NCI-H748 treated with DMSO at 0.1 percent for 48 hours (cell line): ENCODE measurements at places on chromosomes 1 and 21.
A peak's percentile ranks its signal among the peaks of the same experiment; 100 is the strongest.

DNA sequence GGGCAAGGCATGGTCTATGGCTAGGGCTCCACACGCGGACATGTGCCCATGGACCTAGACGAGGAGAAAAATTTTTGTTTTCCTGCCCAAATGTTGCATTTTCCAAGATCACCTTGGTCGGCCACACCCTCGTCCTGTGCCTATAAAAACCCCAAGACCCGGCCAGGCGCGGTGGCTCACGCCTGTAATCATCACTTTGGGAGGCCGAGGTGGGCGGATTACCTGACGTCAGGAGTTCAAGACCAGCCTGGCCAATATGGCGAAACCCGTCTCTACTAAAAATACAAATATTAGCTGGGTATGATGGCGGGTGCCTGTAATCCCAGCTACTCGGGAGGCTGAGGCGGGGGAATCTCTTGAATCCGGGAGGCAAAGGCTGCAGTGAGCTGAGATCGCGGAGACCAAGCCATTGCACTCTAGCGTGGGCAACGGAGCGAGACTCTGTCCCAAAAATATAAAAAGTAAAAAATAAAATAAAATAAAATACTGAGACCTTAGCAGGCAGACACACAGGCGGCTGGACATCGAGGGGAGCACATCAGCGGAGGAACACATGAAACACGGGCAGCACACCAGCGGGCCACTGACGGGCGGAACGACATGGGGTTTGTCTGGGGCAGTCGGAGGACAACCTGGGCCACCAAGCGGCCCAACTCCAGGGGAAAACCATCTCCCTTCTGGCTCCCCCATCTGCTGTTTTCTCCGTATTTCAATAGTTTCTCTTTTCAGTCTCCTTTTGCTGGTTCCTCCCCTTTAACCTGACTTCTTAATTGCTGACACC lies 60.7 kb upstream of the TBX15 start:
- DNase-seq, result no peak

DNA sequence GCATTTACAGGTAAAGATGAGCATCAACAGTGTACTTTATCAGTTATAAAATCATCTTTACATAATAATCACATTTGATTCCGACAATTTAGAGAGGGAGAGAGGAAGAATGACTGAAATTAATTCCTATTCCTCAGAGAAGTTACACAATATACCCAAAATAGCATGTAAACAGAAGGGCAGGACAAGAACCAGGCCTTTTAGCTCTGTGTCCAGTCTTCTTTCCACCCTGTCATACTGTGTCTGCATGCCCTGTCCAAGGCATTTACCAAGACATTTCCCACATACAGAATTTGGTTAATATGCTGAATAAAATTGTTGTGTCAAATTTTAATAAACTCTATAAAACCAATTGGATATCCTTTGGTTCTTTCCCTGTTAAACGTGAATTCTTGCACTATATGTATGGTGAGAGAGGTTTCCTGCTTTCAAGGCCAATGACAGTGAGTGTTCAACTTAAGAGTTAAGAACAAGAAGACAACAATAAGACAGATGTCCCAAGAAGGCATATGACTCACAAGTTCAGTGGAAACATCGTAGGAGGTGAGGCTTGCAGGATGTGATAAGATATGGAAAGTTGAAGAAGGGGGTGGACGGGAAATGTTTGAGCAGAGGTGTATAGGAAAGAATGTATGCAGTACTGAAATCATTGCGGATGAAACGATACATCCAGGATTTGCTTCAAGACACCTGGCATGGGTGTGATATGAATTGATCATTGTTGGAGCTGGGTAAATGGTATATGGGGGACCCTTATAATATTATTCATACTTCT lies 20.8 kb downstream of the LRRC8B start:
- no peak for DNase-seq

DNA sequence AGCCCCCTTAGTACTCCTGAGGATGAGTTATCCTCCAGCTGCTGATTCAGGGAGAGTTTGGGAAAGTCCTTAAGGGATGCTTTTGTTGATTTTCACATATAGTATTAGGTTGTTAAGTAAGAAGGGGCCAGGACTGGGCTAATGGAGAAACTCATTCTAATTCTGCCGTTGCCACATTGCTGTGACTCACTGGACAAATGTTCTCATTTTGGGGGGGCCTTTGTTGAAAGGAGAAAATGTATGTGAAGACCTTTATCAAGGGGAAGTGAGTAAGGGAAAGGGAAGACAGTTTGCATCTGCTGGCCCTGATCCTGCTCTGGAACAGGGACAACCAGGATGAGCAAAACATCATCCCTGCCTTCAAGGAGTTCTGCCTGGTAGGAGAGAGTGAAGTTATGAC lies 123.2 kb upstream of the FGGY start:
- DNase-seq, result no peak

GRCh38 chr1:94321662-94322061 lies 84.3 kb upstream of the ARHGAP29 start:
- DNase-seq, result peak; percentile 5

DNA sequence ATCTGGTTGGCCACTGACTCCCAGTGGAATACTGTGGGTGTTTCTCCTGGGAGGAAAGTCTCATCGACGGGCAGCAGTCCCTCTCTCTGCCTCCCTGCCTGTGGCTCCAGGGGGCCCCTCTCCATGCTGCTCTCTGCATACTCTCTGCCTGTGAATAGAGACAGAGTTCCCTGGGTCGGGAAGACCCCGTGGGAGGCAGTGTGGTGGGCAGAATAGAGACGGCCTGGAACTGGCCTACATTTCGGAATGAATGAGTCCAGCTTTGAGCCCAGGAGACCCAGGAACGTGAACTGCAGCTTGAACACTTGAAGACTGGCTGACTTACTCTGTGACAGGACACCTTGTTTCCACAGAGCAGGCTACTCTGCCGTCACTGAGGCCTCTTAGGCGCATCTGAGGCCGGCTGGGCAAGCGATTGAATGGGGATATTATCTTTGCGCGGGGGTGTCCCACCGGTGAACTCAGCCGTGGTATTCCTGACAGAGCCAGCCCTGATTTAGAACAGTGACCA lies 64.0 kb downstream of the KIF21B start:
- no peak for DNase-seq

- no peak for DNase-seq
These were observed 65.7 kb upstream of the SYT6 start for GRCh38 chr1:114219172-114219868.

DNA sequence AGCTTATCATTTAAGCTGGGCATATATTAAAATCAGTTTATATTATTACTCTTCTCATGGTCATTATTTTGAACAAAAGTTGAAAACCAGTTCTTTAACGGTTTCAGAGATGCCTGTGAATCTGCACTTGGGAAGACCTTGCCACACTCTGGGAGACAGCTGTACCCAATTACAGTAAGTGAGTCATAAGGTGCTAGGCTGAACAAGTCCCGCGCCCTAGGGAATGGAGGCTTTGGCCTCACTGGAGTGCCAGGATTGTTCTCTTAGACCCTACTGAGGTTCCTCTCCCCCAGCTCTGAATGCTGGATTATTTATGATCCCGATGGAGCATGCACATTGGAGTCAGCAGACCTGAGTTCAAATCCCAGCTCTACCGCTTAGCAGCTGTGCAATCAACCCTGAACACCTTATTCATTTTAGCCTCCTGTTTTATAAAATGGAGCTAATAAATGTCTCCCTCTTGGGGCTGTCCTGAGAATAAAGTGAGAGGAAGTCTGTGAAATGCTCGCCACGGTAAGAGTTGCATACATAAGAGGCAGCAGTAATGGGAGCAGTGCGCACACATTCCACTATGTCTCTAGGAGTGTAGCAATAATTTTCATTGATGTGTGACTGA lies 266.2 kb downstream of the FOXD2 start:
- DNase-seq, result no peak

DNA sequence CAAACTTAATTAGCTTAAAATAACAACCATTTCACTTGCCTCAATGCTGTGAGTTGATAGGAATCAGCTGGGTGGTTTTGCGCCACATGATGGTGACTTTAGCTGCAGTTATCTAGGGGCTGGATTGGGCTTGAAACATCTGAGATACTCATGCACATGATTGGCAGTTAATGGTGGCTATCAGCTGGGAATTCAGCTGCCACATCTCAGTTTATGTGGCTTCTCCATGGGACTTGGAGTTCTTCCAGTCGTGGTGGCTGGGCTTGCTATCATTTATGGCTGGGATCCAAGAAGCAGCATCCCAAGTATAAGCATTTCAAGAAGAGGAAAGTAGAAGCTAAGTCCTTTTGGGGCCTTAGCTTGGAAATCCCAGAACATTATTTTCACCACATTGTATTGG lies 36.4 kb downstream of the PDC start:
- no peak for DNase-seq

- DNase-seq, result no peak
These were observed 9.5 kb upstream of the GSTM3 start for GRCh38 chr1:109750241-109750882.

GRCh38 chr1:53134961-53135734 lies 7.3 kb downstream of the SLC1A7 start:
- no peak for DNase-seq

GRCh38 chr1:243246916-243247315 lies 8.2 kb downstream of the CEP170 start:
- DNase-seq, result no peak

DNA sequence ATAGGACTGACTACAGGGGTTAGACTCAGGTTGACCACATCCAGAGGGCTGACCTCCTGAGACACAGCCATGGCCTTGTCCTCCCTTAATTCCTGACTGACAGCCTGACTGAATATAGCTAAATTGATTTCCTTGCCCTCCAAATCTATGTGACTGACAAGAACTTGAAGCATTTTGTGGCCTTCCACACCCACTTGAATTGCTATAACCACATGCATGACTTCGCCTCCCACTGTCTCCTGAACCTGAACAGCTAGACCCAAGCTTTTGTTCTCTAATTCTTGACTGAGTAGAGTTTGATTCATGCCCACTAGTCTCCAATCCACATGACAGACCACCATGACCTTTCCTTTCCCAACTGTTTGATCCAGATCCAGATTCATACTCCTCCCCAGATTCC lies 3.1 kb downstream of the FLG2 start:
- no peak for DNase-seq

GRCh38 chr21:41175080-41175479 lies 7.1 kb downstream of the BACE2 start:
- no peak for DNase-seq

DNA sequence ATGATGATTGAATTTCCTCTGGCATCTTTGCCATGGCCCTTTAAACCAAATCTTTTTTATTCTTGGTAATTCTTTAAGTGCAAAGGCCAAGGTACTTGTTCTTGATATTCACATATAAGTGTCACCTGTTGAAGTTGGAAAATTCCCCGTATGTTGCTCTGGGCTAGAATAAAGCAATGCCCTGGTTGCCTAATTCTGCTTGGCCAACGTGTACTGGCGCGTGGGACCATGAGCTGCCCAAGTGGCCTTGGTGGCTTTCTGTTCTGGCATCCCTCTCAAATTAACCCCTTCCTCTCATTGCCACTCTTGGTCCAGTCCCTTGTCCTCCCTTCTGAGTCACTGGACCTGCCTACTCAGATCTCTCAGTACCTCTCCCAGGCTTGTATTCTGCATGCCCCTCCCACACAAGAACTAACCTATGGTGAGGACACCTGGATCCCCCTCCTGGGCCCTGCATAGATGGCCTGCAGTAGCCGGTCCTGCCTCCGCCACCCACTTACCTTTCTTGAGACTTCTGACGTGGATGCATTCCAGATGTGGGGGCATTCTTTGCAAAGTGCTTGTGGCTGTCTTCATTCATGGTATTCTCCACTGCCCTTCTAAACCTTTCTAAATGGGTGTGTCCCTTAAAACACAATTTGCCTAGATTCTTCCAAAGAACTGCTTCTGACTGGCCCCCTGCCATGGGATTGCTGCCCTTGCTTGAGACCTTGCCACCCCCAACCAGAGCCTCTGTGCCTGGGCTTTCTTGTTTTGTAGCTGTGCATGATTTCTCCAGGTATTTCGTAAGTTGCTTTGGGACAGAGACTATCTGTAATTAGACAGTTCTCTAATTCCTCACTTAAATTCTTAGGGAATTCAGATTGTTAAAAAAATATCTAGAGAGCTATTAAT lies 152.4 kb downstream of the GALNT2 start:
- DNase-seq, result no peak

GRCh38 chr21:41861987-41862386 lies 17.2 kb downstream of the PRDM15 start:
- DNase-seq, result no peak

DNA sequence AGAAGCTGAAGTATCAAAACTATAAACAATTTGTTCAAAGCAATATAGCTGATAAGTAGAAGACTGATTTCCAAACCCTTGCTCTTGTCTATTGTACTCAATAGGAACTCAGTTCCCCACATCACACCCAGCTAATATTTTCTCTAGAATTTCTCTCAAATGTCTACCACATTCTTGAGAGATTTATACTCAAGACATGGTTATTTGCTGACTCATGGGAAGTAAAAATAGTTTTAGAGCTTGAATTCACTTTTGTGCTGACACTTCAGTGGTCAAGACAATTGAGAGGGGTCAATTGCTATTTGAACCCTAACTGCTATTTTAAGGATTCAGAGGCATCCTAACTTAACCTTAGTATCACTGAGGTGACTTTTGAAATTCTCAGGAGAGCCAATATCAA lies 99.0 kb downstream of the TNNI3K start:
- no peak for DNase-seq

DNA sequence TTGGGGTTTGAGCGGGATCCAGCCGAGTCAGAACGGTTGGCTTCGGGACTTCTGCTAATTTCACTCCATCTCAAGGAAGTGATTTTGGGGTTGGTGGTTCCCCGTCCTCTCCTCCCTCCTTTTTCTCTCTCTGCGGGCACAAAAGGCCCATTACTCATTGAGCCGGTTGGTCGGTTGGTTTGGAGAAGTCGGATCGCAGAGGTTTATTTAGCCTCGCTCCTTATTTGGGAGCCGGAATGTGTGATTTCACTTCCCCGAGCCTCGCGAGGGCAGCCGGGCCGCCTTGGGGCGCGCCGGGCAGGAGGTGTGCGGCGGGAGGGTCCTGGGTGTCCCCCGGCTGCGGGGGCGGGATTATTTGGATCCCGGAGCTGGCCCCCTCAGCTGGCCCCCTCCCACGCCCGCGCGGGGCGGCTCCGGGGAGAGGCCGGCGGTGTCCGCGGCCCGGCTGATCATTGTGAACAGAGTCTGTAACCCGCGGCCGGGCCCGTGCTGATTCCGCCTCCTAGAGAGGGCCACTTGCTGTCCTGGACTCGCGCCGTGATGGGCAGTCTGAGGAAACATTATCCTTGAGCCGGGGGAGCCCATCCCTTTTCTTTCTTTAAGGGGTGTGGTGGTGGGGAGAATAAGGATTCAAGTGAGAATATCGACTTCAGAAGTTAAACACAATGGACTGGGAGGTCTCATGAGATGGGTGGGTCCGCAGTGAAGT lies 1.2 kb downstream of the MAPKAPK2 start:
- DNase-seq, result no peak

DNA sequence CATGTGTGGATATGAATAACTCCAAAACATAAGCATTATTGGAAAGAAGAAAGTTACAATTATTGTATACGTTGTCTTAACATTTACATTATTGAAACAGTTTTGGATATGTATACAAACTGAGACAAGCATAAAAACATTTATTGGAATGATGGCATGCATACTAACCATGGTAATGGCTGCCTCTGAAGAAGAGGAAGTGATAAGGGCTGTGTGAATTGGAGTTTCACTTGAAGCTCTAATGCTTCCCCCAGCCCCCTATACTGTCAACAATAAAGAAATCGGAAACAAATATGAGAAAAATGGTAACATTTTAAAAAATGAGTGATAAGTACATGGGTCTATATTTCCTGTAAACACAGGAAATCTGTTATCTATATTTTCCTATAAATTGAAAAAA lies 367.7 kb upstream of the DPYD start:
- DNase-seq, result no peak

- peak; percentile 16 for DNase-seq
These were observed 160.2 kb downstream of the PSMG1 start for GRCh38 chr21:39022863-39023693.
